Fibroblast of lung (primary cell): ENCODE measurements at places on chromosomes 11 and 22. TPM values are rescaled to one million over a fixed set of nuclear protein-coding genes. Genes with fewer than 3 reads are reported as not detected.
A peak's percentile ranks its signal among the peaks of the same experiment; 100 is the strongest.

- DNase-seq: peak; percentile 19
Observed at GRCh38 chr11:120180551-120181232, 30.1 kb upstream of the OAF start.

GRCh38 chr22:50564289-50564688, 1.6 kb upstream of the SYCE3 start:
- DNase-seq: no peak

GRCh38 chr22:47162865-47163264, 400.4 kb downstream of the TBC1D22A start:
- DNase-seq: no peak

- no peak for DNase-seq
Observed at GRCh38 chr22:48331691-48332220, 1495.9 kb downstream of the BRD1 start.

DNA sequence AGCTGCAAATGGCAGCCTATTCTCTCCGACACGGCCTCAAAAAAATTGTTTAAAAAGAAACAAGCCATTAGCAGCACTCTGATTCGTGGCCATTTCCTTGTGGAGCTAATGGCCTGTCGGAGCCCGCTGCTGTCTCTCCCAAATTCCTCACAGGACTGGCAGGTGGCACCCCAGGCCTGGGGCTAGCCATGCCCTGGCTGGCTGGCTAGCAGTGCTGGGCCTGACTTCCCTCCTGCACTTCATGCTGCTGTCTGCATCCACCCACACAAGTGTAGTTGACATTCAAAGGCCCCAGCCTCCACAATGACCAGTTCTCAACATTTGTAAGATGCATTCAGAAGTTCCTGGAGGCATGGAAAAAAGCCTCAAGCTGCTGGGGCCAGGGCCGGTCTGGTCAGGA, 61.5 kb downstream of the SMCO4 start:
- DNase-seq: no peak

DNA sequence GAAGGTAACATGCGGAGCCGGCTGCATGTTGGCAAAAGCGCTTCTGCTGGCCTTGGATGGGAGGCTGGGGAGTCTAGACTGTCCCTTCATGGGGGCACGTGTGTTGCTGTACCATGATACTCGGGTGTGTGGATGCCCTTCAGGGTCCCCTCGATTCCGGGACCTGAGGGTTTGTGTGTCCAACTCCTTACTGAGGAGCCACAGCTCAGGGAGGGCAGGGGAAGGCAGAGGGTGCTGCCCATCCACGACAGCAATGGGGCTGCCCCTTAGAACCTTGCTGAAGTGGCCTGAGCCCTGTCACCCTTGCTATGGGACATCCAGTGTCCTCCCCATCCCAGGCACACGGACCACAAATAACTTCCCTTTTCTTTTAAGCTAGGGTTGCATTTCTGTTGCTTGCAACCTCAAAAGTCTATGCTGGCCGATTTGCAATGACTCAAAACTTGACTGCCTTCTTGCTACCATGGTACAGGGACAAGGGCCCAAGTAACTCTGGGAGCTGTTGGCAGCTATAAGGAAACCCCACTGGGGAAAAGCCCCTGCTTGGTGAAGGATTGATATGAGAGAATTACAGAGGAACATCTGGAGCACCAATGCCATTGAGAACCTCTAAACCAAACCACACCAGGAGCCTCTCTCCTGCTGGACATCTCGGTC, 43.8 kb downstream of the RTL6 start:
- no peak for DNase-seq

- DNase-seq: no peak
Observed at GRCh38 chr11:62604460-62605120, 2.9 kb upstream of the MTA2 start.

DNA sequence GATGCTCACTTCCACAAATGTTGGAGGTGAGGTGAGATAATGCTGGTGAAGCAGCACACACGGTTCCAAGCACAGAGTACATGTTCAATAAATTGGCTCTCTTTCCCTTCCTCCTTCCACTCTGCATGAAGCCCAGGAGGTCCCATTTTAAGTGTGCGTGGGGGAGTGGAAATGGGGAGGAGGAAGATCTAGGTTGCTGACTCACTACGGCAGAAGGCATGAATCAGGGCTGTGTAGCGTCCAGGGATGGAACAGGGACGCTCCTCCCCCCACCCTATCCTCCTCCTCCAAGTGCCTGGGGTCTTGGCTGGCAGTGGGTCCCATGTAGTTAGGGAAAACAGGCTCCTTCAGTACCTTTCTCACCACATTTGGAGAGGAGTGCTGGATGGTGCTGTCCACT, 44.2 kb downstream of the TRIM66 start:
- peak; percentile 63 for DNase-seq

DNA sequence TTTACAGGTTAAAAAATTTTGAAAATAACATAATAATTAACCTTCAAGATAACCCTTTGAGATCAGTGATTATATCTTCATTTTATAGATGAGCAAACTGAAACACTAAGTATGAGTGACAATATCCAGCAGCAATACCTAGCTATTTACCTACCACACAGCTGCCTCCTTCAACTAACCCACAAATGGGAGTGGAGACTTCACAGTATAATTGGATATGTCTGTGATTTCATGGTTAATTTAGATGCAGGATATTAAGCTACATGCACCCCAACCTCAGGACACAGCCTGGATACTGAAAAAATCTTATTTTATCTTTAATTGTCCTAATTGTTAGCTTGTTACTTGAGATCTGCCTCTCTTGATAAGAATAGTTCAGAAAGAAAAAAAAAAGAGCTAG, 297.2 kb upstream of the ANO5 start:
- DNase-seq: no peak

- no peak for DNase-seq
Observed at GRCh38 chr11:13907678-13908077, 54.8 kb upstream of the SPON1 start.

- no peak for DNase-seq
Observed at GRCh38 chr11:1762537-1763302, 1.0 kb downstream of the CTSD start.

- DNase-seq: no peak
Observed at GRCh38 chr11:94855666-94856065, 87.5 kb downstream of the AMOTL1 start.

GRCh38 chr11:50275133-50275532, 242.5 kb downstream of the OR4C45 start:
- DNase-seq: no peak

GRCh38 chr11:14567064-14567651, 47.0 kb upstream of the PSMA1 start:
- no peak for DNase-seq

GRCh38 chr11:121067026-121067425, 34.0 kb upstream of the TECTA start:
- DNase-seq: no peak

DNA sequence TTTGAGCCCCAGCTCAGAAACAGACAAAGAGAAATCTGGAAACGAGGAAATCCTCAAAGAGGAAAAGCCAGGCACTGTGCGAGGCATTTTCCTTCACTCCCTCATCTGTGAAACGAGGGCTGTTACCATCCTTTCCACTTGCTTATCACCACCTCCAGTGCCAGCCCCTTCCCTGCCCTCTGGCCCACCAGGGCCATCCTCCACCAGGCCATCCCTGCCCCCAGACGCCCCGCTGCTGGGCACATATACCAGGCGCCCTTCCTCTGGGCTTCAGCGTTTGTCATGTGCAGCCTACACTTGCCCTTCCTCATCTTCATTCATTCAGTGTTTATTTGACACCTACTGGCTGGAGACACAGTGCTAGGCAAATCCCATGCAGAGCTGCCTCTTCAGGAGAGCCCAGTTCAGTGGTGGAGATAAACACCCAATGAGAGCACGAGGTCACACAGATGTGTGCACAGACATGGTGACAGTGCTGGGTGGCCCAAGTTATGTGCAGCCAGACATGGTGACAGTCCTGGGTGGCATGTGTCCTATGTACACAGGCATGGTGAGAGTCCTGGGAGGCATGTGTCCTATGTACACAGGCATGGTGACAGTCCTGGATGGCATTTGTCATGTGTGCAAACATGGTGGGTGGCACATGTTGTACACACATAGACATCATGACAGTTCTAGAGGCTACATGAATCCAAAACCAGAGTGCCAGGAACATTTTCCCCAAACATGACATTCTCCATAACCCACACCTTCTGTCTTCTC, 9.7 kb downstream of the SPTBN2 start:
- no peak for DNase-seq

DNA sequence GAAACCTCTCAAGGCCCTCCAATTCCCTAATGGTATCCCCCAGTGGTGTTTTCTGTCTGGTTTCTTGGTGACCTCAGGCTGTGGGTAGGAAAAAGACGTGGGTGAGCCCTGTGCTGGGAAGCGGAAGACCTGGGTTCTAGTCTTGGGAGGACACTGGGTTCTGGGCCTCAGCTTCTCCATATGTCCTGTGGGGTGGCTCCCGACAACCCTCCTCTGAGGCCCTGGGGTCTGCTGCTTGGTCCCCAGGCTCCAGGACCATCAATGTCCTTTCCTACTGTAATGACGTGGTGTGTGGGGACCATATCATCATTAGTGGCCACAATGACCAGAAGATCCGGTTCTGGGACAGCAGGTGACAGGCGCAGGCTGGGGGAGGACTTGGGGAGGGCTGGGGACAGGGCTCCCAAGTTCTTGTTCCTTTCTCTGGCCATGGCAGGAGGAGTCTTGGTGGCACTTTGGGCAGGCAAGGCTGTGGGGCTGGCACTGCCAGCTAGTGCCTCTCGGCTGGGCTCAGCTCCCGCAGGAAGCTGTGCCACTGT, 12.8 kb downstream of the ATG16L2 start:
- DNase-seq: no peak

- DNase-seq: no peak
Observed at GRCh38 chr22:50546326-50547262, 895 bp downstream of the KLHDC7B start.

- DNase-seq: no peak
Observed at GRCh38 chr11:3122775-3123201, 42.3 kb downstream of the OSBPL5 start.

GRCh38 chr11:13277768-13278608, at the start of gene BMAL1:
TSS of gene BMAL1 (plus strand) at chr11:13277790. CDS start at chr11:13354309, 76,519 bp downstream.
- peak; percentile 8 for DNase-seq

GRCh38 chr11:126136507-126136906, 73.8 kb upstream of the CDON start:
- DNase-seq: no peak

GRCh38 chr11:18285841-18286240, 19.8 kb downstream of the SAA1 start:
- peak; percentile 5 for DNase-seq

Gene TMPRSS6
- total RNA-seq: not detected in 2 replicates

Gene SCGB1D2
- not detected in 2 replicates for total RNA-seq

Gene CHADL
- 2.1 and 3.1 TPM in 2 replicates for total RNA-seq

Gene CELSR1
- 1.8 and 2.1 TPM in 2 replicates for total RNA-seq

Gene FGF19
- total RNA-seq: not detected in 2 replicates

Gene C11orf16
- total RNA-seq: not detected in 2 replicates

Gene EXT2
- 133 and 177 TPM in 2 replicates for total RNA-seq

Gene TBC1D22A
- total RNA-seq: 10.3 and 11.6 TPM in 2 replicates

Gene P2RY6
- total RNA-seq: 0.26 and 0.33 TPM in 2 replicates

Gene TH
- 0.17 TPM in 1 of 2 replicates, not detected in the other for total RNA-seq

Gene MFRP
- not detected in 2 replicates for total RNA-seq

Gene SLC22A8
- total RNA-seq: not detected in 2 replicates

Gene RNF26
- total RNA-seq: 4.1 and 7.1 TPM in 2 replicates

Gene RFPL1
- total RNA-seq: not detected in 2 replicates

Gene RTN4RL2
- 0.17 and 0.26 TPM in 2 replicates for total RNA-seq

Gene CSF2RB
- not detected in 2 replicates for total RNA-seq

Gene TCN2
- total RNA-seq: 6.9 and 7.1 TPM in 2 replicates
